CD4-positive, alpha-beta T cell treated with Interleukin-15 for 4 hours (primary cell): ENCODE measurements at places on chromosomes 6 and 20.

DNA sequence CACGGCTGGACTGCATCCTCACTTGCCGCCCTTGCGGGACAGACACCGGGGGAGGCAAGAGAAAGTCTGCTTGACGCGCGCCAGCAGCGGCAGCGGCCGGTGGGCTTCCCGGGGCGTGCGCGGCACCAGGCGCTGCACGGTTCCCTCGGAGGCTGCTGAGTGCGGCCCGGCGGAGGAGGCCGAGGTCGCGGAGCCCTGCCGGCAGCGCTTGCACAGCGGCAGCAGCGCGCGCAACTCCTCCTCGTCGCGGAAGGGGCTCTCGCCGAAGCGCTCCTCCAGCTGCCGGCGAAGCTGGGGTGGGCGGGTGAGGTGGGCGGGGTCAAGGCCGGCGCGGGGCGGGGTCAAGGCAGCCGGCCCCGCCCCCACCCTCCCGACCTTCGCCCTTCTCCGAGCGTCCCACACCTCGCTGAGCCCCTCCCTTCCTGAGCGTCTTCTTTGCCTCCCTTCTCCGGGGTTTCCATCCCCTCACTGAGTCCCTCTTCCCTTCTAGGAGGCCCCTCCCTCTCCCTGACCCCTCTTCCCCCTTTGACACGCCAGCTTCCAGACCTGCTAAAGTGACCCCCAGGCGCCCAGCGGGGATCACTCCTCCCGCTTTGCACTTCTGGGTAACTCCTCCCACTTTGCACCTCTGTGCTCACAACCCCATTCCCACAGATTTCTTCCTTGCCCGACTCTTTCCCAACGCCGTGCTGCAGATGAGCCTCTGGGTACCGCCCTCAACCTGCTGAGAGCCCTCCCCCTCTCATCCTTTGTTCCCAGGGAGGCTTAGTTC is 8.8 kb downstream of the DUSP15 start:
- peak; percentile 63 for DNase-seq

DNA sequence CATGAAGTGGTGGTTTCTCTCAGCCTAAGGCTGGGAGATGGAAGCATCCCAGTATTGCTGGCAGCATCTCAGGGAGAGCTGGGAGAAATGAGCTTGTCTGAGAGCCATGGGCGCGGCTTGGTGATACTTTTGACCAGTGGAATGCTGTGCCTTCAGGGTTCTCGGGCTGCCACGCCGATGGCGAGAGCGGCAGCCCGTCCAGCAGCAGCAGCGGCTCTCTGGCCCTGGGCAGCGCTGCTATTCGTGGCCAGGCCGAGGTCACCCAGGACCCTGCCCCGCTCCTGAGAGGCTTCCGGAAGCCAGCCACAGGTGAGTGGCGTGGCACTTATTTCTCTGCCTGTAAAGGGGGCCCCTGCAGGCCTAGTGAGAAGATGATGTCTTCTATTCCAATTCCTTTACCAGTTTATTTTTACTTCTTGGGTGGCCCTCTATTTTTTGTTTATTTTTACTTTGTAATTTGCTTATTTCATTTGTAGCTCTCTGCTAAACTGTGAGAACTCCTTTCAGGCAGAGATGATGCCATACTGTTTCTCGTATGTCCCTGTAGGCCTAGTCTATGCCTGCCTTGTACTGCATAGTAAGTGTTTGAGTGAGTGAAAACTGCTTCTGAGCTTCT is 71.7 kb downstream of the ASXL1 start:
- DNase-seq: no peak

DNA sequence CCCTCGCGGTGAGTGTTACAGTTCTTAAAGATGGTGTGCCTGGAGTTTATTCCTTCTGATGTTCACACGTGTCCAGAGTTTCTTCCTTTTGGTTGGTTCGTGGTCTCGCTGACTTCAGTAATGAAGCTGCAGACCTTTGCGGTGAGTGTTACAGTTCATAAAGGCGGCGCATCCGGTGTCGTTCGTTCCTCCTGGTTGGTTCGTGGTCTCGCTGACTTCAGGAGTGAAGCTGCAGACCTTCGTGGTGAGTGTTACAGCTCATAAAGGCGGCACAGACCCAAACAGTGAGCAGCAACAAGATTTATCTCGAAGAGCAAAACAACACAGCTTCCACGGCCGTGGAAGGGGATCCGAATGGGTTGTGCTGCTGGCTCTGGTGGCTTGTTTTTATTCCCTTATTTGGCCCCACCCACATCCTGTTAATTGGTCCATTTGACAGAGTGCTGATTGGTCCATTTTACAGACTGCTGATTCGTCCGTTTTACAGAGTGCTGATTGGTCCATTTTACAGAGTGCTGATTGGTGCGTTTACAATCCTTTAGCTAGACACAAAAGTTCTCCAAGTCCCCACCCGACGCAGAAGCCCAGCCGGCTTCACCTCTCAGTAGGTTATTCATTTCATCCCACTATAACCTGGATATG is 48.2 kb upstream of the ARG1 start:
- peak; percentile 14 for DNase-seq

- no peak for DNase-seq
Observed at GRCh38 chr20:19079536-19080299, 132.7 kb upstream of the SLC24A3 start.

- no peak for DNase-seq
Observed at GRCh38 chr6:17172836-17173470, 71.1 kb downstream of the STMND1 start.

DNA sequence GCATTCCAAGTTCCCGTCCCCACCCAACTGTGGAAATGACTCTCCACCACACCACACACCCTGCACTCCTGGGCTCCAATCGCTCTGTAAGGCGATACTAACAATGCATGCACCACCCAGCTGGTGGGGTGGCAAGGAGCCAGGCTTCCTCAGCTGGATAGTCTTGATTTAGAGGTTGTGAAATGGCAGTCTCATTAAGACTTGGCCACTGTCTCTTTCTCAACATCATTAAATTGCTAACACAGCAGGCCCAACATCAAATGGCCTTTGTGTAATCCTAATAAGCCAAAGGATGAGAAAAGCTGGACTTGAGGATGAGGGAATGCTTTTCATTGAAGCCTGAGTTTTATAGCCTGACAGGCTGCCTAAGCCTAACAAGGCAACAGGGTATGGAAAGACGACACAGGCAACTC is 223.7 kb downstream of the GMDS start:
- no peak for DNase-seq

DNA sequence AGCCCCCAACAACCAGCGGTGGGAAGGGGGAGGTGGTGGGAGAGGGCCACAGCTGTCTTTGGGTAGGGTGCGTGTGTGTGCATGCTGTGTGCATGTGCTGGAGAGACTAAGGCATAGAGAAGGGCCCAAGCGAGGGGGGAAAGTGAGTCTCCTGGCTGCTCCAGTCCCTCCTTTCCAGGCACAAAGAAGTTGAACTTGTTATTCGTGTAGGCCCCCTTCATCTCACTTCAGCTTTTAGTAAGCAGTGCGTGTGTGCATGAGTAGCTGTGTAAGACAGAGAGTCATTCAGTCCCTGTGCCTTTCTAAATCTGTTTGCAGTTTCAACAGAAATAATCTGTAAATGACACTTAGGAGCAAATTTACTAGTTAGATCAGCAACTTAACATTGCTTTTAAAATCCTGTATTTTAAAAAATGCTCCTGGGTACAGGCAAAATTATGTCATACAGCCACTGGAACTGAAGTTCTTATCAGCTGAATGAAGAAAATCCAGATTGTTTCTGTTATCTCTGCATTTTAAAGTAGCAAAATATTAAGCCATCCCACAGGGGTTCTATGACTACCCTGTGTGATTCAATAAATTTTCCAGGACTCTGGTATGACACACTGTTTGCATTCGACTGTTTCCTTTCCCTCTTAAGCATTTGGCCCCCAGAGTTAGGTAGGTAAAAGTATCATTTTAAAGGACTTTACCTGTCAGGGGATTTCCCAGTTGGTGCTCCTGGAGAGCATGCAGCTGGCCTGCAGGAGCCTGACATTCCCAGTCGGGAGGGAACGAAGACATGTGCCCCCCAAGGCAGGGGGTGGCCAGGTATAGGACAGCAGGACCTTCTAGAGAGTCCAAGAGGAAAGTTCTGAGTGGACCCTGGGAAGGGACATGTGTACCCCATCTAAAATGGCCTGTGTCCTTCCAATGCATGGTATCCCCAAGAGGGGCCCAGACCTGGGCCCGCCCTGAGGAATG is 39.0 kb downstream of the MTRES1 start:
- DNase-seq: no peak

- DNase-seq: no peak
Observed at GRCh38 chr20:10356628-10357027, 77.4 kb downstream of the MKKS start.

GRCh38 chr6:169343886-169344749 is 90.5 kb upstream of the THBS2 start:
- DNase-seq: no peak

DNA sequence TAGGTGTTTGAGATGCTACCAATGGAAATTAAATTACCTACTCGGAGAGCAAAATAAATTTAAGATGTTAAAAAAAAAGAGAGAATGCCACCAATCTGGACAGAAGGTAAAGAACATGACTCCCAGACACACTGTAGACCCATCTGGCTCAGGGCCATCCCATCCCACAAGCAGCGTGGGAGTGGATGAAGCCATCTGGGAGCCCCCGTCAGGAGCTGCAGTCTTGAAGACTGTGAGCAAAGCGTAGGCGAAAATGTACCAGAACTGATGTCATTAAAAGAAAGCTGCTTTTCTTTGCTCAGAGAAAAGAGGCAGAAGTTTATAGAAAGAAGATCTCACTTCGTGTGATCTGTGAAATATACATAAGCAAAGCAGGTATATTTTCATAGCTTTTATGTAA is 815.7 kb downstream of the QKI start:
- DNase-seq: no peak

DNA sequence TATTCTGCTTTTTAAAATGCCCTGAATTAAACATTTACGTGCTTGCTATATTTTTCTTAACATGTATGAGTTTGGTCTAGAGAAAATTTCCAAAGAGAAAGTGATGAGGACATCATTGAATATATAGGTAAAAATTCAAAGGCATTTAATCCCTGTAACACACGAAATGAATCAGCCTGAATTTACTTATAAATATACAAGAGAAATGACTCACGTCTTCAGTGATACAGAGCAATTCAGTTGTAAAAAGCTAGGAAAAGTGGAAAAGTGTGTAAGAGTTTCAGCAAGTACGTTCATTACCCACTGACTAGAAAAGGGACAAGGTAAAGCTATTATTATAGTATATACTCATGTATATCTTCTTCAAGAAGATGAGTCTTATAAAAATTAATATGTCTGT is 124.8 kb downstream of the HIVEP1 start:
- no peak for DNase-seq

- no peak for DNase-seq
Observed at GRCh38 chr6:168223150-168223549, 96.4 kb downstream of the DACT2 start.

- peak; percentile 45 for DNase-seq
Observed at GRCh38 chr20:380763-381580, 412 bp downstream of the TRIB3 start.

DNA sequence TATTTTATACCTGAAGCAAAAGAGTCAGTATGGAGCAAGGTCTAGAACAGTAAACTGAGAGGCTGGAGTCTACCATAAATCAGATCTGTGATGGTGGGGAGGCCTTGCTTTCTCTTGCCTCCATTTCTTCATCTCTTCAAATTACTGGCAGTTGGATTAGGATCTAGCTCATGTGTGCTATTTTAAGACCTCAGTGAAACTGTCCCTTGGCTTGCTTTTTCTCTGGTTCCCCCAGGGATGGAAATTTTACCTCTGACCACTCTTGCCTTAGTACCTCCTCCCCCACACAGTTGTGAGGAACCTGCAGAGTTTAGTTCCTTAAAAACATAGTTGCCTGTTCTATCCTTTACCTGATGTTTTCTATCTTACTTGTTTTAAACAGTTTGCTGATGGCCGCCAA is 8.5 kb downstream of the TMEM14B start:
- DNase-seq: no peak

- DNase-seq: no peak
Observed at GRCh38 chr20:52676283-52676995, 295.7 kb upstream of the TSHZ2 start.

GRCh38 chr6:85127696-85128243 is 322.1 kb upstream of the NT5E start:
- no peak for DNase-seq

GRCh38 chr6:120894077-120894476 is 440.2 kb downstream of the TBC1D32 start:
- DNase-seq: no peak

GRCh38 chr20:661474-662270 is 8.7 kb upstream of the SRXN1 start:
- no peak for DNase-seq

DNA sequence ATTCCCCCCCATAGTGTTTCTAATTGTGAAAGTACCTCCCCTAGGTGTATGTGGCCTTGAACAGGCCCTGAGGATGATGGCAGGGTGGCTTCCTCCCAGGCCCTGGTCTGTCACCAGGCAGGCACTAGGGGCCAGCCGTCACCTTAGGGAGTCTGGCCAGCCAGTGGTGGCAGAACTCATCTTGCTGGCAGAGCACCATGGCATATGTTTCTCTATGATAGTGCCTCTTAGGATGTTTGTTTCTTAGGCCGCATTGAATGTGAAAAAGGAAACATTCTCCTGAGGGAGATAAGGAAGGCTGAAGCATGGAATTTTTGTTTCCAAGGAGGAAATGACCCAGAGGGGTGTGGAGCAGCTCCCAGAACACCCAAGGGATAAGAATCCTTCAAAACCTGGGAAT is 45.2 kb upstream of the KLHL31 start:
- DNase-seq: no peak

DNA sequence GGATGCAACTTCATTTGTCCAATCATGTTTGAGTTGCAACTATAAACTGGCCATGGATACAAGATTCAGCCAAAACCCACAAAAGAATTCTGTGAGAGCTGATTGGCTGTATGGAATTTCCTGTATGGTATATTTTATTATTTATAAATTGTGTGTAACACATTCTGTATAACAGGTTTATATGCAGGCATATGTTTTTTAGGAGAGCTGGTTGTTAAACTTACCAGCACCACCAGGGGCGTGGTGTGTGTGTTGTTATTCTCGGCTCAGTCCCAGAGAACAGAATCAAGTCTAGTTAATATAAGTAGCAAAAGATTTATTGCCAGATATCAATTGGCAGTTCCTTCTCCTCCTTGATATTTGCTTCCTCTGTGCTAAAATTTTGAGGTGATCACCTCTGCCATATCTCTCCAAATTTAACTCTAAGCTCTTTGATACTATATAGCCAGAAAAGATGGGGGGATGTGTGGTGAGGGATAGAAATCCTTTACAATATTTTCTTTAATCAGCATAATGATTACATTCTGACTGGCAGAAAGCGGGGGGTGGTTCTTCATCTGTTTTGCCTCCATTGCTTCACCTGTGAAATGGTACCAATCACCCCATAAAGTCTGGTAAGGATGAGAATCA is 22.9 kb downstream of the CNBD2 start:
- DNase-seq: no peak

- no peak for DNase-seq
Observed at GRCh38 chr6:24902782-24903181, 33.0 kb downstream of the RIPOR2 start.

DNA sequence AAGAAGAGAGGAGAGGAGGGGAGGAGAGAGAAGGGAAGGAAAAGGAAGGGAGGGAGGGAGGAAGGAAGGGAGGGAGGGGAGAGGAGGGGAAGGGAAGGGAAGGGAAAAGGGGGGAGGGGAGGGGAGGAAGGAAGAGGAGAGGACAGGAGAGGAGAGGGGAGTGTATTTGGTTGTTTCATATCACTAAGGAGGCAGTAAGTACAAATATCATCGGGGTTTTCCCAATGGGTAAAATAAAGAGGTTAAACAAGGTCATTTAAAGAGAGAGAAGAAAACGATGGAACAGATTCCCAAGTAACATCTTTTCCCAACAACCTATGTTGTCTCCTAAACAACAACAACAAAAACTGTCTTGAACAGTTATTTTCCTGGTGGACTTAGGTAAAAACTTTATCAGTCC is 43.6 kb downstream of the MBOAT1 start:
- DNase-seq: no peak
